ENCODE measurements at places on chromosomes 11 and 22. TPM values are rescaled to one million over a fixed set of nuclear protein-coding genes. Genes with fewer than 3 reads are reported as not detected.

DNA sequence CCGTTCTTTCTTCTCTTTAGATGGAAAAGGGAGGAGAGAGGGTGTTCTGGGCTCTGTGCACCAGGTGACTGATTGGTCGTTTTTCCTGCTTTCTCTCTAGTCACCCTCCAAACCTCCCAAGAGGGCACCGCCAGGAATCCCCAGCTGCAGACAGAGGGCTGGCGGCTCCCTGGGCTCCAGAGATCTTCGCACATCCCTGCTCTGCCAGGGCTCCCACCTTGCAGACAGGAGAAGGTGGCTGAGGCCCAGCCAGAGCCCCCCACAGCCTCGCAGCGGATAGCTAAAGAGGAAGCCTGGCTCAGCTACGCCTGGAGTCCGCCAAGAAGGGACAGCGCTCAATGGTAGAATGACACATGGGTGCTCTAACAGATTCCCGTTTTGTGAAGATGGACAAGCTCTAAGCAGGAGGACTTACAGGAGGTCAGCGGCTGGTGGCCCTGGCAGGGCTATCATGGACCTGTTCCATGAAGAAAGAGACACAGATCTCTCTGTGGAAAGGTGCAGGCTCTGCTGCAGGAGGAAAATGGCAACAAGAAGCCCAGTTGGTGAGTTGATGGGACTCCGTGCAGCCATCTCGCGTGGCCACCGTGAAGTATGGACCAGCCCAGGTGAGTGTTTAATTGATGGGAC lies 976.9 kb downstream of the BRD1 start:
- DNase-seq, result no peak

PANX3 gene
- not detected for total RNA-seq

DNA sequence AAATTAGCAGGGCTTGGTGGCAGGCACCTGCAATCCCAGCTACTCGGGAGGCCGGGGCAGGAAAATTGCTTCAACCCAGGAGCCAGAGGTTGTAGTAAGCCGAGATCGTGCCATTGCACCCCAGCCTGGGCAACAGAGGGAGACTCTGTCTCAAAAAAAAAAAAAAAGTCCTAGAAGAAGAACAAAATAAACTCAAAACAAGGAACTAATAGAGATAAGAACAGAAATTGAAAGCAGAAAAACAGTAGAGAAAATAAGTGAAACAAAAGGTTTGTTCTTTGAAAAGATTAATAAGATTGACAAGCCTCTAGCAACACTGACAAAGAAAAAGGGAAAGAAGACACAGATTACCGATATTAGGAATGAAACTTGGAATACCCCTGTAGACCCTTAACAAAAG lies 45.1 kb upstream of the CBX7 start:
- no peak for DNase-seq

NRXN2 gene
- total RNA-seq, result 1.5 TPM

DNA sequence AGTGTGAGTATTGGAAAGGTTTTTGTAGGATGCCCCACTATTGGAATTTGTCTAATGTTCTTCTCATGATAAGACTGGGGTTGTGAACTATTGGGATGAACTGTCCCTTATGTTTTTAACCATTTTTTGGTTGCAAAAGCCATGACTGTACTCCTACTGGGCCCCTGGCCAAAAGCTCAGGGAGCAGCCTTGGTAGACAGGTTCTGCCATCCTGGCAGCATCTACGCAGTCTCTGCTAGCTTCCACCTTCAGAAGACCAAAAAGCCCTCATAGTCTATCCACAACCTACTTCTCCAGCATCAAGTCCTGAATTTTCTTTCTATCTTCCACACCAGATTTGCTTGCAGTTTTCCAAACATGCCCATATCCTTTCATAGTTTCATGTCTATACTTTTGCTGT lies 211.8 kb downstream of the TENM4 start:
- DNase-seq, result no peak

CEP126 gene
- 2.0 TPM for total RNA-seq

DNA sequence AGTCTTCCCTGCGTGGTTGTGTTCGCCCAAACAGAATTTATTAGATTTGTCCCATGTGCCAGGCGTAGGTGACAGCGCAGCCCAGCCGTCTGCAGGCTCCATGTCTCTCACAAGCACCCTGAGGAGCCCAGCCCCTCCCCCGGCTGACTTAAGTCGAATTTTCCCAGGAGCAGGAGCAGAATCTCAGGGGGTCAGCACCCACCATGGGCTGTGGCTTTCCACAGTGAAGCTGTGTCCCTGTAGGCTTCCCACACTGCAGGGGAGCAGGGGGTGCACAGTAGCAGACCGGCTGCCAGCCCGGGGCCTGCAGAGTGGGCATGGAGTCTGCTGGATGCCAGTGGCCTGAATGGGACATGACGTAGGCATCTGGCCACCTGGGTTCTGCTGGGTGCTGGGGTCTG lies 16.0 kb downstream of the PARVG start:
- no peak for DNase-seq

GRCh38 chr11:95084509-95084908 lies 5.1 kb upstream of the ENDOD1 start:
- no peak for DNase-seq

IFITM1 gene
- total RNA-seq, result 6.1 TPM

DNA sequence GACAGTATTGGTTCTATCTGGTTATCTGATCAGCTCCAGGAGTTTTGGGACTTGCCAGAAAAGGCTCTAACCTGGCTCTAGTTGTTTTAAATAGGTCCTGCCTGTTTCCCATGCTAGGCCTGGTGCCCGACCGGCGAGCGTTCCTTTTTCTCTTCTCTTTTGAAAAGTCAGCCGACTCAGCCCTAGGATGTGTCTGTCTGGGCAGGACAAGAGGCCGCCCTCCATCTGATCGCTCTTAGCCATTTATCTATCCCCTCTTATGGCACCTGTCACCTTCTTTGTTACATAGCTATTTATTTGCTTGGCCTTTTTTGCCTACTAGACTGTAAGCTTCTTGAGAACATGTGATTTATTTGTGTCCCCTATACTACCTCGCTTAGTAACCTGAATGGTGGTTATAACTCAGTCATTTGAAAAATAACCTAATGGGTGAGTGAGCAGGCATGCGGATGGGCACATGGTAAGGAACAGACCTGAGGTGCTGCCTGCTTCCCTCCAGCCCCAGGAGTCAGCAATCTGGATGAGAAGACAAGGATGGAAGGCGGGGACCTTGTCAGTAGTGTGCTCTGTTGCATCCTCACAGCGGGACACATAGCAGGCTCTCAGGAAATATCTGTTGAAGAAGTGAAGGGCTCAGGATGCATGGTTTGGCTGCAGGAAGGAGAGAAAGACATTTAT lies 108.4 kb downstream of the ZBTB16 start:
- no peak for DNase-seq

DNA sequence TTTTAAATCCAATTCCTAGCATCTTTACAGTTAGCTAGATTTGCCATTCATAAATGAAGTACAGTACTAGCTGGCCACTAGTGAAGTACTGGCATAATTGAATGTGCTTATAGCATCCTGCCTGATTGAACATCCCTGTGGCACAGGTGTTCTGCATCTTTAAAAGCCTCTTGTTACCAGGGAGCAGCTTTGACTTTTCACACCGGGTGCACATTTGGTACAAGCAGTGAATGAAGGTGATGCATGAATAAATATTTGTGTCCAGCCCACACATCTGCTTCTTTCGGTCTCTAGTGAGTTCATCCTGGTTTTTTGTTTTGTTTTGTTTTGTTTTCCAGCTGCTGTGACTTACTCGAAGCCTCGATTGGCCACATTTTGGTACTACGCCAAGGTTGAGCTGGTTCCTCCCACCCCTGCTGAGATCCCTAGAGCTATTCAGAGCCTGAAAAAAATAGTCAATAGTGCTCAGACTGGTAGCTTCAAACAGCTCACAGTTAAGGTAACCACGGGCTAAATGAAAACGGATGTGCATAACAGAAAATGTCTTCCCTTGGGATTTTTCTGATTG lies 5.3 kb downstream of the ATP5MG start:
- no peak for DNase-seq

- DNase-seq, result no peak
These were observed 127.9 kb upstream of the SYT13 start for GRCh38 chr11:45414088-45414487.
